ENCODE measurements at places on chromosomes 2 and 18. TPM values are rescaled to one million over a fixed set of nuclear protein-coding genes. Genes with fewer than 3 reads are reported as not detected.

GRCh38 chr2:99488539-99489062, 1.2 kb downstream of the REV1 start:
- DNase-seq, result no peak

DNA sequence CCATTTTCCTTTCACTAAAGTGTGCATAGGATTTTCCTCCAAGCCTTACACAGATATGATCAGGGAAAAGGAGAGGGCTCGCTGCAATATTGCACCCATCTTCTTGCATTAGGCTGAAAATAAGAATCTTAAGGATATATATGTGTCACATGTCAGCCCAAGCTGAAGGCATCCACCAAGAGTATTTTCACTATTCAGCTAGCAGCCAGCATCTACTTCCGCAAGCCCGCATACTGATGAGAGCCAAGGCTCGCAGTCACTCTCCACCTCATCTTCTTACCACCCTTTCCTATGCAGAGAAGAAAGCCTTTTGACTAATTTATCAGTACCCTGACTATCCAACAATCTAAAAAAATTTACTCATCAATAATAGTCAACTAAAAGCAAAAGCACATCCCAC, 6.1 kb downstream of the TMEM163 start:
- DNase-seq, result no peak

DNA sequence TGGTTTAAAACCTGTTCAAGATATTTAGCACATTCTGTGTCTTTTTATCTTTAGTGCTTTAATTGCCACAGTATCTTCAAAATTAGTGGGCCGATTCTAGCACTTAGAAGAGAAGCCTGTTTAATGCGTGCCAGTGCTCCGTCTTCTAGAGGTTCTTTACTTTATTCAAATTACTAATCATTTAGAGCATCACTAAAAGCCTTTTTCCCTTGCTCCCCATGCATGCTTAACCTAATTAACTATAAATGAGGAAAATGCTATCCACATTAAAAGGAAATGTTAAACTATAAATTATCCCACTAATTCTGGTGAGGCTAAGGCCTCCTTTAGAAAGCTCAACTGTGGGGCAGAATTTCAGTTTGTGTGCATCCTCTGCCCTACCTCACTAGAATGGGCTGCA, 31.5 kb upstream of the INSIG2 start:
- DNase-seq, result no peak

DNA sequence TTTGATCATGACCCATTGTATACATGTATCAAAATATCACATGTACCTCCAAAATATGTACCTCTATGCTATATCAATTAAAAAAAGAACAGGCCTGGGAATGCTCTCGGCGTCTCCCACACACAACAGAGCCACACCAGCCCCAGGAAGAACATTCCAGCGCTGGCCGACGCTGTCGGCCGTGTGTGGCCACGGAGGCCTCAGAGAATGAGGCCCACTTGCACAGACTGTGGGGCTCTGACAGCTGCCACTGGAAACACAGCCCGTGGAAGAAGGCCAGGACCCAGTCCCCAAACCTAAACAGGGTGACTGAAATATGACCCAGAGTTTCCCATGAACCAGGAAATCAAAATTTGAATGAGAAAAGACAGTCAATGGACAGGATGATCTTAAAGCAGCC, 69.7 kb downstream of the EIPR1 start:
- no peak for DNase-seq

DNA sequence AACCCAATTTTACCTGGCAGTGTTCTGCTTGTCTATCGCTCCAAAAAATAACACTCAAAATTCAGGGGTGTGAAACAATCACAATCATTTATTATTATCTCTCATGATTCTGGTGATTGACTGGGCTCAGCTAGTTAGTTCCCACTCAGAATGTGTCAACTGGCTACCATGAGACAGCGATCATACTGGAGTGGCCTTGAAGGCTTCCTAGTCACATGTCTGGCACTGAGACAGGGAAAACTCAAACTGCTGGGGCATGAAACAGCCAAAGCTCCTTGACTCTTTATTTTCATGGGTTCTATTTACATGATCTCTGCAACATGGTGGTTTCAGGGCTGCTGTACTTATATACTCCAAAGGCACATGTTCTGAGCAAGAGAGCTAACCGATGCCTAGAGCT, 6.2 kb upstream of the ANXA4 start:
- DNase-seq, result no peak

TP53I3 gene
- total RNA-seq, result 133 TPM

All from glomerular endothelial cell (primary cell).